Stimulated activated CD4-positive, alpha-beta T cell treated with anti-CD3 and anti-CD28 coated beads, Interleukin-1b, Interleukin-23, amount 100 ng/mL, for 1 hour (primary cell): ENCODE measurements at places on chromosomes 1 and 21.

DNA sequence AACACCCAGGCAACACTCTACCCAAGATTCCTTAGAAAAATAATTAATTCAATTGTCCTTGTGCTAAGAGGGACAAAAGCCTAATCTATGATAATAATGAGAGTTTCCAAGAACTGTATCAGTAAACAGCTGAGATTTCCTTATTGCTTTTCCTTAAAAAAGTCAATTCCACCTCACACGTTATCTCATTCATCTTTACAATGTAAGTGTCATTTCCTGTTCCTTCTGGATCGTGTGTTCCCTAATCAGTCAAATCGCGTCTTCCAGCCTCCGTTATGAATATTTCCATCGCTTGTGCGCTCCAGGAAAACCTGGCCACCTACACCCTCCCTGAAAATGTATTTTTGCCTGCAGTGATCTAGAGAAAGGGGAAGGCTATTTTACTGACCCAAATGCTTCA, 23.9 kb upstream of the CLDN17 start:
- DNase-seq = no peak

- peak; percentile 82 for DNase-seq
Measured at GRCh38 chr1:3900150-3900968, at the start of gene C1orf174. Gene C1orf174 (minus strand): TSS chr1:3900272. CDS start chr1:3900186, 86 bp downstream.

DNA sequence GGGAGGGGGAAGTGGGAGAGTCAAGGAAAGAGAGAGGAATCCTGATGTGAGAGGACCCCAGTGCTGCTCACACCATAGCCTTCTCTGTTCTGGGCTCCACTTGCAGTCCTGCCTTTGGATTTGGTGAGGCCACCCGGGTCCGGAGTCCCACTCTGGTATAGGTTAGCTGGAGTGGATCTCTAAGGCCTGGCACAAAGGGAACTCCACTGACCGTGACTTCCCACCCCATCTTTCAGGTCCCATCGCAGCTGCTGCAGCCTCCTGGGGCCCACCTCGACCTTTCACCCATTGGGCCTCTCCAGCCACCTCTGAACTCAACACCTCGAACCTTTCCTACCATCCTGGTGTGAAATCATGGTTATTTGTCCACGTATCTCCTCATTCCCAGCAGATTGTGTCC, 324.4 kb downstream of the MATN1 start:
- DNase-seq = no peak

- DNase-seq = no peak
Measured at GRCh38 chr1:78284354-78284753, 206.4 kb upstream of the PTGFR start.

DNA sequence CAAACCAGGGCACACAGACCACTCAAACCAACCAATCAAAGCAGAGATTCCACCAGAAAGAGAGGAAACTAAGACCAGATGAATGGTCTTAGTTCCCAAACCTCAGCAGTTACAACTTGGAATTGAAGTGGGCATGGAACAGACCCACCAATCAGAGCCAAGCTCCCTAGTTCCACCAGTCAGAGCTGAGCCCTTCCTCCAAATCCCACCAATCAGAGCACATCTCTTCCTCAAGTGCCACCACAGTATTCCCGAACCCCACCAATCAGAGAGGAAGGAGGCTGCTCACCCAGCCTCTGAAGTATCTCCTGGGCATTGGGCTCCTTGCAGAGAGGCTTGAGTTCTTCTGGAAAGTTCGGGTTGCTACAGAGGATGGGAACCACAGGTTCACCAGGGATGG, 1.4 kb downstream of the GUCA2A start:
- no peak for DNase-seq

- DNase-seq = no peak
Measured at GRCh38 chr21:45254460-45254930, 33.2 kb downstream of the POFUT2 start.

DNA sequence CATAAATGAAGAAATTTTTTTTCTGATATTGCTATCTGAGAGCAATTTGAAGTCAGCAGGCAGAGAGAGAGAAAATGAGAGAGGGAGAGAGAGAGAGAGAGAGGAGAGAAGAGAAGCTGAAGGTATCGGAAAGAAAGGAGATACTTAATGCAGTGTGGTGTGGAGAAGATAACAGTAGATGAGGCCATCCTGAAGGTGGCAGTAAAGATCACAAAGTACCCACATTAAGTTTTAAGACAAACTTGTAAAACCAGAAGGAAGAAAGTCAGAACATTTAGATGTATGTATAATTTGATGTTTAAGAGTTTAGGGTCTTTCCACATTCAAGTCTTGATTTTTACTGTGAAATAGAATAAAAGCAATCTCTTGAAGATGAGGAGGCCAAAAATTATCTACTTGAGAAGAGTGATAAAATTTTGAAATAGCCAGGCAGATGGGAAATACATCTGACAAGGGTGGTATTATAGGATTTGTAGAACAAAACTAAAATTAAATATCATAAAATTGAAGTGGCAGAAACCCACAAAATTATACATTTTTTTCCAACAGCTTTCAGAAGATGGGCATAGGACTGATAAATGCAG, 1753.4 kb downstream of the MRPL39 start:
- no peak for DNase-seq

DNA sequence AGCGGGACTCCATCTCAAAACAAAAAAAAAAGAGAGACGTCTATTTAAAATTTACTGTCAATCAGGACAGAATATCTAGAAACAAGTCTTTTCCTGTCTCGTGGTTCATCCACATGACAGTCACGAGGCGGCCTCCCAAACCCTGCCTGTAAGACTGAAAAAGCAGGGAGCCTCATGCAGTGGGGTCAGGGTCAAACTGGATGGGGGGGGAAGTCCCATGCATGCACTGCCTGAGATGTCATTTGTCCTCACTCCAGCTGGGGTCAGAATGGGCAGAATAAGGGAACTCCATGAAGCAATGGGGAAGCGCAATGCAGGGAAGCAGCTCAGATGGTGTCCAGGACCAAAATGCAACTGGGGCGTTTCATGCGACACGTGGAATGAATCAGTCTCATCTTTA, 85.5 kb downstream of the PIK3CD start:
- DNase-seq = no peak

GRCh38 chr1:232626452-232626851, 3.5 kb downstream of the SIPA1L2 start:
- DNase-seq = no peak

DNA sequence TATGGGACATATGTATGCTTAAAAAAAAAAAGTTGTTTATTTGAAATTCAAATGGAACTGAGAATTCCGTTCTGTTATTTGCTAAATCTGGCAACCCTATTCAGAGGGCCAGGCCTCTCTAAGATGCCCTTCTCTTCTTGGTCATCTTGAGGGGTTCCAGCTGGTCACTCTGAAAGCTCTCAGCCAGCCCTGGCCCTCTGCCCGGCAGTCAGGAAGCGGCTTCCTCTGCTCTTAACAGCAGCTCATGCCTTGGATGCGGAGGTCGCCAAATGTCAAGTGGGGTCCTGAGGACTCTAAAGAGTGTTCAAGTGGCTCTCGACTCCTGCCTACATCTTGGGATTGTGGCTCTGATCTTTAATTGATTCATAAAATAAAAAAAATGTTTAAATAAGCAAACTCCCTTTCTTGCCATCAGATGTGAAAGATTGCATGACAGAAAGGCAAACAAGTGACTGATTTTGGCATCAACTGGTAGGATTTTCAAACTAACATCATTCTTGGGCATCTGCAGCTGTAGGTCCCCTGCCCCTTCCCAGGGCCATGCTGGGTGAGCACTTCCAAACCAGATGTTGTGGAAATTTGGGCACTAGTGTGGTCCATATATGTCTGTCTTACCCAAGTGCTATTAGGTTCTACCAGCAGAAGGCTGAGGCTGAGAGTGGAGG, 130.8 kb downstream of the PRDM2 start:
- no peak for DNase-seq
